OCI-LY7 (cell line): ENCODE measurements at places on chromosomes 12 and 14. TPM values are rescaled to one million over a fixed set of nuclear protein-coding genes. Genes with fewer than 3 reads are reported as not detected.

DNA sequence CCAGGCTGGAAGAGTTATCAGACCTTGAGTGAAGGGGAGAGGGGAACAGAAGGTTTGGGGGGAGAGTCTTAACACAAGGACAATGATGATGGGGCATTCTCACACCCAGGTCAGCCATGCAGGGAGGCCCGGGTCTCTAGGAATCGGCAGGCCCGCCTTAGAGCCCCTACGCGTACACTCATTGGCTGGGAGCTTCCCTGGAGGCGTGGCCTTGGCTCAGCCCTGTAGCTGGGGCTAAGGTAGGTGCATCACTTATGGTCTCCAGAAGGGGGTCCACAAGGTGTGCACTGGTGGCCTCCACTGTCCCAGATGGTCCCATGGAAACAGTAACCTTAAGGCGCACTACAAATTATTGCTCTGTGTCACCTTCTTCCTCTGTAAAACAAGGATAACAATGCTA lies 660.1 kb downstream of the MED13L start:
- DNase-seq: no peak

DNA sequence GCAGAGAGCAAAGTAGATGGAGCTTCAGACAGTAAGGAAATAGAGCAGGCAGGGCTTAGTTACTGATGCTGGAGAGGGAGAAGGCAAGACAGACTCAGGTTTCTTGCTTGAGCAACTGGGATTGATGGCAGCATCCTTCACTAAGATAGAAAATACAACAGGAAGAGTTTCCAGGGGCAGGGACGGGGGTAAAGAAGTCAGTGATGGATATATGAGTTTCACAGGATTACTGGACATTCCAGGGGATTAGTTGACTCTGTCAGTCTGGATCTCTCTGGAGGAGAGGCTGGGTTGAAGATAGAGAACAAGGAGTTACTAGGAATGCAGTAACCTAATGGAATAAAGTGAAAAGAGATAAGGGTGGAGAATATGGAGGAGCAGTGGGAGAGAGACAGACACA lies 74.5 kb upstream of the ATF1 start:
- DNase-seq: no peak

DNA sequence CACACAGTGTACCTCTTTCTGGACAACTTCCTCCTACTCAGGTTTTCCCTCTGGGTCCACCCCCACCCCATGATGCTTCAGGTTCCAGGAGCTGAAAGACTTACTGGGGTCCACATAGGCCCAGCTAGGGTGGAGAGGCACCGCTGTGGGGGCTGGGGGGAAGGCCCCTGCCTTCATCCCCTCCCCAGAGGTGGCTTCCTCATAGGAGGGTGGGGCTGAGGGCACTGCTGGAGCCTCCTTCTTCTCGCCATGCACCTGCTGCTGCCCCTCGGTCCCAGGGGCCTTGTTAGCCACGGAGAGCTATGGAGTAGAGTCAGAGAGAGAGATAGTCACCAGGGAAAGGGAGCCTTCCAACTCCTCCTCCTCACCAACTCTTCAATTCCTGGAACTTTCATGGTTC lies 2.7 kb downstream of the FAIM2 start:
- DNase-seq: no peak

GRCh38 chr12:108850854-108851573 lies 6.4 kb downstream of the SSH1 start:
- DNase-seq: peak; percentile 55

- no peak for DNase-seq
These were observed 257.6 kb downstream of the C12orf75 start for GRCh38 chr12:105588106-105588505.

DNA sequence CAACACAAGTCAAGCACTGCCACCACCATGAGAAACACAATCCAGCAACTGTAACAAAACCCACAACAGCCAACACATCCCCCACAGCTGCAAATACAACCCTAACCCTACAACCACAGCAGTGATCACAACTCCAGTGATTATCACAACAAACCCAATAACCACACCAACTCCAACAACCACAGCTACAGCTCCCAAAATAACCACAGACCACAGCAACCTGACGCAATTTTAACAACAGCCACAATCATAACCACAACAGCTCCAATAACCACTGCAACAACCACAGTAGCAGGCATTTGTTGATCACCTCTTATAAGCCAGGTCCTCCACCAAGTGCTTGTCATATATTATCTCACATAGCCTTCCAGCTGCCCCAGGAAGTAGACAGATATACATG lies 42.2 kb upstream of the FAM181A start:
- DNase-seq: no peak

Gene P2RX7
- total RNA-seq: 0.26 and 0.48 TPM in 2 replicates

Gene CEBPE
- 2.2 and 2.3 TPM in 2 replicates for total RNA-seq
